ENCODE measurements at places on chromosomes 6 and 20.

- DNase-seq: no peak
These were observed 142.0 kb upstream of the RIN2 start for GRCh38 chr20:19616081-19616480.

DNA sequence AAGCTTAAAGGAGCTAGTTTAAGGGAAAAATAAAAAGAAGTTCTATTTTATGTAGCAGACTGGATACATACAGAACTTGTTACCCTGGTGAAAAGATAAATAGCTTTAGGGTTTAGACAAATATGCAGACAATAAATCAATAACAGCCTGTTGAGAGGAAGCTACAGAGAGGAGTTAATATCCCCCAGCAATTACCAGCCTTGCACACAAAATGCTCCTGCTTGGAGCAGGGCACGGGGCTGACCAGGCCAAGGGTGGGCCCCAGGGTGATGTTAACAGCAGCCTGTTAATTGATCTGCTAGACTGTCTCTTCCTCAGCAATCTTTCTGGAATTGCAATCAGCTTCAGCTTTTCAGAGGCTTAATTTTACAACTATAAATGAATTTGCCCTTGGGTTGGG is 125.1 kb upstream of the SOX4 start:
- DNase-seq: no peak

GRCh38 chr20:25310268-25310920 is 62.5 kb downstream of the PYGB start:
- peak; percentile 90 for DNase-seq

DNA sequence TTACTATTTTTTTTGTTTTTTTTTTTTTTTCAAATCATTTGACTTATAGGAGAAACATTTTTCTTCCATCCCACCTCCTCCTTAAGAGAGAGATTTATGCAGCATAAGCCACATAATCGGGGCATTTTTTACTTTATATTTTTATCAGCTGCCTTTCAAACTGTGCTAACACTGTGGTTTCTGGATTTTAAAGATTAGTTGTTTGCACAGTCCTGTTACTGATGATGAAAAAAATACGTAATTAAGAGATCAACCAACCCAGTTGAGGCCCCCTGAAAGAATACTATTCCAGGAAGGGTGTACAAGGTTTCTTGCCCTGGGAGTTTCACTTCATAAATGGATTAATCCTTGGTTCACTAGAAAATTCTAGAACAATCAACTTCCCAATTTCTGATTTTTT is 68.3 kb downstream of the MMS22L start:
- no peak for DNase-seq

DNA sequence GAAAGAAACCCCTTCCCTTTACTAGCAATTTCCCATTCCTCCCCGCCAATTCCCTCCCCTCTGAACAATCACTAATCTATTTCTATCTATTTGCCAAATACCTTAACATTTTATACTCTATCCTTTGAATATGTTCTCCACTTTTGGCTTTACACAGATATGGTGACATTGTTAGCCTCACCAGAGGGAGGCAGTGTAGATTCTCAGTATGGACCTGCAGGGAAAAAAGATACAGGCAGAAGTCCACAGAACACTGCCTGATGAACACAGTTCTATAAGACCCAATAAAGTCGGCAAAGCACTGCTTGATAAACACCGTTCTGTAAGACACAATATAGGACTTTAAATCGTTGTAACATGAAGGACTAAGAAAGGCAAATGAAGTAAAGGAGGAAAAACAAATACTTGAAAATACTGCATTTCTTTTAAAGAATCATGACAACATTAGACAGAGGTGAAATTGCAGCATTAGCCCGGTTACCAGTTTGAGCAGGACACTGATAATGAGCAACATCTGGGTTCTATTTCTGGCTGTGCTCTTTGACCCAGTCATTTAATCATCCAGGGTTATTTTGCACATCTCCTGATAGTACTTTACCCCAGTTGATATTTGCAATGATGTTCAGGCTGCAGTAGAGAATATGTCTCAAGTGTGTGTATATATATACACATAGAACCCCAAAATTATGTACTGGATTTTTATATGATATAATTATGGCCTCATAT is 296.8 kb downstream of the UTRN start:
- peak; percentile 12 for DNase-seq

GRCh38 chr6:44297063-44298038 is 15.8 kb downstream of the AARS2 start:
- DNase-seq: peak; percentile 77

DNA sequence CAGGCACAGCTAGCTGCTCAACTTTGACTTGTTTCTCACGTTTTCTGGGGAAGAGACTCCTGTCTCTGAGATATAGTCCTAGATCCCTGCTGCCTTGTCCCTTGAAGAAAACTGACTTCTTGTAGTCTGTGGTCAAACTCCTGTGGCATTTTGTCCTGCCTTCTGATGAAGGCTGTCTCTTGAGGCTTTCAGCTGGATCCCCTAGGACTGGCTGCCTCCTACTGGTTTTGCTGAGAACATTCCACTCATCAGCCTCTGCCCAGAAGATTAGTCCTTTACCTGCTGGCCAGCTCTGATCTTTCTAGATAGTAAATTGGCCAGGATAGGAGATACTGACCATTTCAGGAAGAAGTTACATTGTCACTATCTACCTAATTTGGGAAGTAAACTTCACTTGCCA is 71.9 kb upstream of the CNR1 start:
- no peak for DNase-seq

DNA sequence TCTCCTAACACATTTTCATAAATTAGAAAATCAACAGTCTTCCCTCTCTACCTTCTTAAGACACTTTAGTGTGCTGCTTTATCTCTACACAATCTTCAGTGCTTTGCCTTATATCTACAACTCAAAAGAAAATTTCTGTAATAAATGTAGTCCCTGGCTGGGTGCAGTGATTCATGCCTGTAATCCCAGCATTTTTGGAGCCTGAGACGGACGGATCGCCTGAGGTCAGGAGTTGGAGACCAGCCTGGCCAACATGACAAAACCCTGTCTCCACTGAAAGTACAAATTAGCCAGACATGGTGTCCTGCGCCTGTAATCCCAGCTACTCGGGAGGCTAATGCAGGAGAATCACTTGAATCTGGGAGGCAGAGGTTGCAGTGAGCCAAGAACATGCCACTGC is 9.7 kb upstream of the EDN1 start:
- peak; percentile 25 for DNase-seq

- no peak for DNase-seq
These were observed 7.9 kb downstream of the ZC2HC1B start for GRCh38 chr6:143872201-143872600.

- no peak for DNase-seq
These were observed 10.2 kb downstream of the MYO6 start for GRCh38 chr6:75759207-75759606.

DNA sequence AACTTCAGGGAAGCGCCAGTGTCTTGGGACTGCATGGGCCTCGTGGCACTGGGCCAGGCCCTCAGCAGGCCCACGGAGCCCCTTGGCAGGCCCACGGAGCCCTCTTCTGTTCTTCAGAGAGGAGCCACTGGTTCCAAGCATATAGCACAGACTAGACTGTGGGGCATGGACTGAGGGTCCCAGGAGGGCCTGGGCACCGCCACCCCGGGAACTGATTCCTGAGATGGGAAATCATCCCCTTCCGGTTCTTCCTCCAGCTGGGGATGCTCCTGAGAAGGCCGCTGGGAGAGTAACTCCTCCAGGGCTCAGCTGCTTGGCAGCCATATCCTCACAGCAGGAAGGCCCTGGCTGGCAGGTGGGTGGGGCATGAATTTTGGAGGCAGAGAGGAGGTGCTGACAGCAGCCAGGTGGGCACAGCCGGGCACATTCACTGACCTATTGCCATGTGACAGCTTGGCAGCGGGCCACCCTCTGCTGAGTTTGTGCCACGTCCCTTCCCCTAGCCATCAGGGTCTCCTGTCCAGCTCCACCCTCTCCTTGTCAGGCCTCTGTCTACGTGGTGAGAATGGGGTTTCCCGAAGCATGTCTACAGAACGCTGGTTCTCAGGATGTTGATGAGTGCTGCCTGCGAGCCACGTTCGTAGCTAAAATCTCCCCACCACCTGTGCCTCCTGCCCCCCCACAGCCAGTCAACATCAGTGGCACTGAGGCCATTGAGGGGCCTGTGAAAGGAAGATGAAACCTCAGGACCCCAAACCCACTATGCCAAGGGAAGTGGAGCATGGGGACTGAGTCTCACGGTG is 152.1 kb downstream of the TAF4 start:
- no peak for DNase-seq

- no peak for DNase-seq
These were observed 105.8 kb downstream of the BACH2 start for GRCh38 chr6:90190752-90191395.

DNA sequence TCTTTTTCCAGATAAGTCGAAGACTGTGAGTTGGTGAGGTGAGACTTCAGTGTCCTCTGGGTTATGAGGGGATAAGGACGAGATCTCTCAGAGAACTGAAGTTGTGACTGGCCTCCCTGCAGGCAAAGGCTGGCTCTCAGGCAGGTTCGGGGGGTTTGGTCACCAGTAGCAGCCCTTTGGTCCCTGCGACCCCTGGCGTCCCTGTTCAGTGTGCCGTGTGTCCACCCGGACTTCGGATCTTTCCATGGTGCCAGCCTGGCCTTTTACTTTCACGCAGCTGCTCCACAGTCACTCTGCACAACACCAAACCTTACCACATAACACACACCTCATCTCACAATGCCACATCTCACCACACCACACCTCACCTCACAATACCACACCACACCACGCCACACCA is 131.9 kb downstream of the ERMARD start:
- DNase-seq: no peak

DNA sequence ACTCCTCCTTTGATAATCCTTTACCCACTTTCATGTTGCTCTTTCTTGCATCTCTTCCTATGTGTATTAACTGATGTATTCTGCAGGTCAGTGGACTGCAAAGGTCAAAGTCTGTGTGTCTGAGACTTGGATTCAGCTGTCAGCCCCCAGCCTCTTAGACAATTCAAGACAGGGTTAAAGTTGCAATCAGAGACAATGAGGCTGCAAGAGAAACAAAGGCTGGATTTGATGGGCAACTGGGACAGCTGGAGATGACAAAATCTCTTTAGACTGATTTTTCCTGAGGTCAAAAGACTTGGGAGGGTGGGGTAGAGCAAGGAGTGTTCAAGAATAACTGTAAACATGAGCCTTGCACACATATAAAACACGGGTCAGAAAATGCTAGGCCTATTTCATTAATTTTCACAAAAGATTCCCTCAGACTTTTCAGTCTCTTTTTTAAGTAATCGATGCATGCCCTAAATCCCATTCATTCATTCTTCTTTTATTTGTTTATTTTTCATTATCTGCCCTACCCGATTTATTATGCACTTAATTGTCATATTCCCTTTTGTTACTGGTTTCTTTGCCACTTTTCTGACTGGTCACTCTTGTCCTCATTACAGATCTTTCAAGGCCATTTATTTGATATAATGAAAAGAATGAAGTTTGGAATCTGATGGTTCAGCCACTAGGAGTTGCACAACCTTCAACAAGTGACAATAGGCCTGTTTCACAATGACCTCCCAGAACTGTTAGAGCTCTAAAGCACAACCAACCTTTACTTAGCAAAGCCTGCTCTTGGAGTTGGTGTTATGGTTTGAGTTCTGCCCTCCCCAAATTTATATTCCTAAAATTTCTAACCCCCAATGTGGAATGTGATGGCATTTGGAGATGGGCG is 33.8 kb upstream of the AKAP12 start:
- no peak for DNase-seq

DNA sequence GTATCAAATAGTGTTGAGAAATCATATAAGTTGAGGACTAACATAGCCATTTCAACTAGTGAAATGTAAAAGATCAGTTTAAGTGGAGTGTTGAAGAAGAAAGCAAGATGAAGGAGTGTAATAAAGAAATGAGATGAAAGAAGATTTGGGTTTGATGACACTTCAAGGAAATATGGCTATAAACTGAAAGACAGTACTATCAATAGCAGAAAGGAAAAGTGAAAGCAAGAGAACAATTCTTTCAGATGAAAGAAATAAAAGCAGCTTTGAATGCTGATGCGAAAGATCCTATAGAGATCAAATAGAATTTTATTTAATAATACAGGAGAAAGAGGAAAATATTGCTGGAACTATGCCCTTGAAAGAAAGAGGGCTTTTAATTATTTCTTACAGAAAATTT is 92.8 kb upstream of the PRSS16 start:
- no peak for DNase-seq

DNA sequence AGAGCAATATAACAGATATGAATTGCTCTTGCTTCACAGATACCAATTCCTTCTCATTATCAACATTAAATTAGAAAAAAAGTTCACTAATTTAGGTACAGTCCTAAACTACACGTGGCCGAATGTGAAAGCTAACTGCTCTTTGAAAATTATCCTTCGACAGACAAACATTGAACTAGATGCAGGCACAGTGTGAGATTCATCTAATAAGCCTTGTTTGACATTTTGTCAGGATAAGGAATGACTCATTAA is 1.1 kb downstream of the FAM184A start:
- no peak for DNase-seq

DNA sequence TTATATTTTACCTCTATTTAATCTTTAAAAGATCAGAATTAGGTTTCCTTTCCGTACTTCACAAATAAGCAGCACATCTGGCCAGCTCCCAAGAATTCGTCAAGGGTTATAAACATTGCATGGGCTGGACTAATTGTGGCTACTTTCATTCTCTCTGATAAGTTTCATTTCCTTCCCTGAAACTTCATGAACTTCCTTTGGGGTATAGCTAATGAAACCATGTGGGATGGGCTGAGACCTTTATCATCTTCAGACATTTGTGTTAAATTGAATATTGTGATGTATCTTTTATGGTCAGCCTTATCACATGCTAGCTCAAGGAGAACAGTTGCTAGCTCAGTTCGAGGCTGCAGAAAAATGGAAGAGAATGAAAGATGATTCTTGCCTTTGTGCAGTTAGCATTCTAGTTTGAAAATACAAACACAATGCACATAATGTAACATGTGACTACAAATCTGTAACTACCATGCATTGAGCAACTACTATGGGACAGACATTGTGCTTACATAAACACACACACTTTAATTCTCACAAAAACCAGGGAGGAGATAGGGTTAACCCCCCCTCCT is 1.7 kb upstream of the GMPR start:
- peak; percentile 60 for DNase-seq

DNA sequence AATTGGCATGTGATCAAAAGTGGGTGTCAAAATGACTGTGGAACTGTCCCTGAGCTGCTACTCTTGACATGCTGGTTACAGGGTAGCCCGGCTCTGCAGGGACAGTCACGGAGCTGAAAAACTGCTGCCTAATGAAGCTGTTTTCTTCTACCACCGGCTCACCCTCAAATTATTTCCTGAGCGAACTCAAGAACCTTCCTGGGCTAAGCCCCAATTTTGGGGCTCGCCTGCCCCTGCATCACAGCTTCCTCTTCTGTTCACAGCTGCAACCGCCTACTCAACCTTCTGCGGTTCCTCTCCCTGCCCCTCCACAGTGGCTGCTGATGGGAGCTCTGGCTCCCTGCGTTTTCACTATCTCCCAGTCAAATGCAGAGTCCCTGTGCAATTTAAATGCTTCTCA is 110.8 kb upstream of the MLN start:
- DNase-seq: no peak

GRCh38 chr6:170438402-170438753 is 114.7 kb downstream of the PSMB1 start:
- DNase-seq: peak; percentile 98

Data from AG08396 (cell line).